ENCODE measurements at places on chromosomes 7 and 10.

DNA sequence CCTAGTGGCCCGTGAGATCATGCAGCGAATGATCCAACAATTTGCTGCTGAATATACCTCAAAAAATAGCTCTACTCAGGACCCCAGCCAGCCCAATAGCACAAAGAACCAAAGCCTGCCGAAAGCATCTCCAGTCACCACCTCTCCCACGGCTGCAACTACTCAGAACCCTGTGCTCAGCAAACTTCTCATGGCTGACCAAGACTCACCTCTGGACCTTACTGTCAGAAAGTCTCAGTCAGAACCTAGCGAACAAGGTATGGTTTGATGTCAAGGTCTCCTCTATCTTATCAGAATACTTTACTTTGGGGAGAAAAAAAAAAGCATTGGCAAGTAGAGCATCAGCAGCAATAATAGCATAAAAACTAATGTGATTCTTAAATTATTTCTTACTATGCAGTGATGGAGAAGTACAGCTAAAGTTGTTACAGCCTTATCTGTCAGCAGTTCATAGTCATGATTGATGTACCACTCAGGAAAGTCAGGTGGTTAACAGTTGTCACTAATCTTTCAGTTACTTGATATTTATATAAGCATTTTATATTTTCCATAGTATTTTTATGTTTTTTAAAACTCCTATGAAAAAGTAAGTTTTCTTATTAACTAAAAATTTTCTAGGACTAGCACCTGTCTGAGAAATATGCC, 117.1 kb downstream of the LCOR start:
- DNase-seq, result no peak

DNA sequence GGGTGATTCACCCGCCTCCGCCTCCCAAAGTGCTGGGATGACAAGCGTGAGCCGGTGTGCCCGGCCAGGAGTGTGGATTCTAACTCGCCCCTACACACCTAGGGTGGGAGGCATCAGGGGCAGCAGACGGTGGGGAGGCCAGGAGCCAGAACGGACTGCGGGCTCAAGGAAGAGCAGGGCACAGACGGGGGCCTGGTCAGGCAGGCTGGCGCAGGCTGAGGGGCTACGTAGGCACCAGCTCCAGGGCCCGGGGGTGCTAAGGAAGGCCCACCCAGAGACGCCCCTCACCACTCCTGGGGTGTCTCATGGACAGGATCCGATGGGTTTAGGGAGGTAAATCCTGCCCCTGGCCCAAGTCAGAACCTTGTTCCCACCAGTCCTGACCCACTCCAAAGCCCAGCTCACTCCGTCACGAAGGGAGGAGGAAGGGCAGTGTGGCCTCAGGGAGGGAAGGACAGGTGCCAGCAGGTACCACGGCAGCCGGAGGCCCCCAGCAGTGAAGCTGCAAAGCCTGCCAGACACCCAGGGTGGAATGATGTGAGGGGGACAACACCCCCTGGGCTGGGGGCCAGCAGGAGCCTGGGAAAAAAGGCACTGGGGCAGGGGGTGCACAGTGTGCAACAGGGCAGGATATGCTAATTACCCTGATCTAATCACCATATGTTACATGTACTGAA, 251.4 kb downstream of the MAD1L1 start:
- DNase-seq, result no peak

- no peak for DNase-seq
These were observed 25.1 kb downstream of the SNX13 start for GRCh38 chr7:17915168-17915567.

GRCh38 chr7:90713628-90714027, 117.5 kb downstream of the CDK14 start:
- no peak for DNase-seq

DNA sequence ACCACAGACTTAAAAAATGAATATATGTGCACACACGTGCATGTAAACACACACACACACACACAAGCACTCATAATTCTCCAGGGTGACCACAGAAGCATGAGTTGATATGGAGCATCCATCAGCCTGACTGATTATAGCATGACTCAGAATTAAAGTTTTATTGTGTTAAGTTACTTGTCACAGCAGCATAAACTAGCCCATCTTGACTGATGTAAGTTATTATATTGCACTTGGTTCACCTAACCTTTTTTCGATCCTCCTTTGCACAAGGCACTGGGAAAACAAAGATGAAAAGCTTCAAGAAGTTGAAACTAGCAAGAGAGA, 18.8 kb upstream of the SLC35G1 start:
- no peak for DNase-seq

GRCh38 chr10:28569506-28570159, 36.7 kb downstream of the WAC start:
- DNase-seq, result no peak

GRCh38 chr10:71461457-71461856, 64.7 kb downstream of the CDH23 start:
- no peak for DNase-seq

- no peak for DNase-seq
These were observed 56.6 kb upstream of the LAMB1 start for GRCh38 chr7:108059526-108059925.

DNA sequence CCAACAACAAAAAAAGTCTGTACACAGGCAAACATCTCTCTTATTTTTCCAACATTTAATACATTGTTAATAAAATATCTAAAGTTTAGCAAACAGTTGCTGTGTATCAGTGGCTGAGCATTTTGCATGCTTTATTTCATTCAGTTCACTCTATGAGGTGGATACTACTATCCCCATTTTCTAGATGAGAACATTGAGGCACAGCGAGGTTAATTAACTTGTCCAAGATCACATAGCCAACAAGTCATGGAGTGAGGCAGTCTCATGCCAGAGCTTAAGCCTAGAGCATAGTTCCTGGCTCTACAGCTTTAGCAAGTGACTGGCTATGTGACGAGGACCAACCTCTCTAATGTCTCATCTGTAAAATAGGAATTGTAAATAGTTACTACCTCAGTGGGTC, 4.4 kb downstream of the GATAD1 start:
- DNase-seq, result no peak

DNA sequence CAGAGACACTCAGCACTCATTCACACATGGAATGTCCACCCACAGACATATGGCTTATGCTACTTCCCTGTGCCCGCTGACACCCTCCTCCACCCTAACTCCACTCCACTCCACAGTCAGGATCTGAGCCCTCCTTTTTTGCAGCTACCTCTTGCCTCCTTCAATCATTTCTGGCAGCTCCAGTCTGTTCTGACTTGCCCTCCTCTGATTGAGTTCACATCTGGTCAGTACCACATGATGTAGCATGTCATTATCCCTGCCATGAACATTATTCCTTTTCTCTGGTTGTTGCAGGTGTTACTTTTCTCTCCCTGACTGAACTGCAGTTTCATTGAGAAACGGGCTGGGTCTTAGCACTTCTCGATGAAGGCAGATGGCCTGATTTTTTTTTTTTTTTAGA, 130.1 kb upstream of the EGR2 start:
- no peak for DNase-seq

DNA sequence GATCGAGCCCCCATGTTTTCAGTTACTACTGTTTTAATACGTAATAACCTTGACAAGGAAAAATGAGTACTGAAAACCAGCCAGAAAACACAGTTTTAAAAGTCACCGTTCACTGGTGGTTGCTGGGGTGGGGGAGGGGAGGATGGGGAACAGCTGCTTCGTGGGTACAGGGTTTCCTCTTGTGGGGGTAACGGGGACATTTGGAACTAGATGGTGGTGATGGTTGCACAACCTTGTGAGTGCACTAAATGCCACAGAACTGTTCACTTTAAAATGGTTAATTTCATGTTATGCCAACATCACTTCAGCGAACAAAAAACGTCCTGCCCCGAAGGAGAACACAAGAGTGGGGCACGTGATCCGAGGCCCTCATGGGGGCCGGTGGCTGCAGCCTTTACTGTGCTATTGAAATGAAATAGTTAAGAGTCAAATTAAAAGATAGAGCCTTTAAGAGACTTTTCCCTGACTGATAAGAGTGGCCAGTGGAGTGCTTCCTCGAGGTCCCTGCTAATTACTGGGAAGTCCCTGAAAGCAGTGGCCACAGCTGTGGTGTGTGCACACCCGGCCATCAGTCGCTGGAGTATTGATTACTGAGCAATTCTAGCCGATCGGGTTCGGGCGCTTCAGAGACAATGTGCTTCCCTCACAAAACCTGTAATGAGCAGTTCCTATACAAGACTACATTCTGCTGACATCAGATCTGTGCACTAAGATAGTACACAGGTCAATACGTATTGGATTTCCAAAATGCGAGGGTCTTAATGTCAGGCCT, 80.3 kb downstream of the EBF3 start:
- no peak for DNase-seq

- DNase-seq, result no peak
These were observed 22.7 kb upstream of the CBLL1 start for GRCh38 chr7:107721286-107721685.
